ENCODE measurements at places on chromosomes 16 and 17. TPM values are rescaled to one million over a fixed set of nuclear protein-coding genes. Genes with fewer than 3 reads are reported as not detected.
A peak's percentile ranks its signal among the peaks of the same experiment; 100 is the strongest.

GRCh38 chr16:89401641-89402445, 88.5 kb downstream of the ANKRD11 start:
- no peak for DNase-seq

- DNase-seq, result no peak
These were observed 176.7 kb downstream of the ABCC12 start for GRCh38 chr16:47979164-47979520.

DNA sequence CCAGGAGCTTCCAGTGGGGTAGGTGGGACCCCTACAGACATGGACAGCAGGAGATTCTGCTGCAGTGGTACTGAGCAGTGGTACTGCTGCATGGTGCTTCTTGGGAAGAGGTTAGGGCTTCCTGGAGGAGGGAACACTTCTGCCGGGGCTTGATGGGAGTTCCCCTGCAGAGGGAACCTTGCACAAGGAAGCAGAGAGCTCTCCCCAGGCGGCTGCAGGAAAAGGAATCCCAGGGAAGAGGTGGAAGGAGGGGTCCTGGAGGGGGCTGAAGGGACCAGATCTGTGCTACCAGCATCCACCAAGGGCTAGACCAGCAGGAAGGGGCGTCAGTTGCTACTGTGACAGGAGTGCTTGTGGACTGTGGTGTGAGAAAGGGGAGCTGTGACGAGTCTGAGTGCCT, 10.6 kb downstream of the RIPOR1 start:
- DNase-seq, result no peak

DNA sequence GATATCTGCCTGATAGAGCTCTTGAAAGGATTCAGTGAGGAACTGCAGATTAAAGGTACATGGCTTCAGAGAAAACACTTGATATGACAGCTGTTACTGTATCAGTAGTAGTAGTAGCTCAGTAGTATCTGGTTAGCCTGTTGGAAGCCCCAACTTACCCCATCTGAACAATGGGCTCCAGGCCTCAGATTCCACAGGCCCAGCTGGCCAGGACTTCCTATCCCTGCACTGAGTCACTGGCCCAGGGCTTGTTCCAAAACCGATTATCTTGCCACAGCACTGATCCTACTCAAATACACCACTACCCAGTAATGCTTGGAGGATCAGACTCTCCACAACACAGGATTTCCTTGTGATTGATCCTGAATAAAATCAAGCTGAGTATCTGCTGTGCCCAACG, 32.6 kb downstream of the DCUN1D3 start:
- no peak for DNase-seq

DNA sequence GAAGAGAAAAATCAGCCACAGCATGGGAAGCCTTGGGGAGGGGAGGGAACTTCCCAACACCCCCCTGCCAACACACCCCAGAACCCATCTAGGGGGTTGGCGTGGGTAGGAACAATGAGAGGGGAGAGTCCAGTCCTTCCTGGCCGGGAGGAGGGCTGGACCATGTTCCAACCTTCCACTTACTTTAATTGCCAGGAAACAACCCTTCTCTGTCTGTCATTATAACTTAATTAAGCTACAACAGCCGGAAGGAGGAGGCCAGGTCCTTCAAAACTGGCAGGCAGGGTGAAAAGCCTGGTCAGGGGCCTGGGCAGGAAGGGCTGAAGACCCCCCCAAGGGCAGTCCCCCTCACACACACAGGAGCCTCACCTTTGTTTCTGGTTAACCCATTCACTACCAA, 447.0 kb downstream of the SOX9 start:
- DNase-seq, result peak; percentile 25

The CORO1A gene
- total RNA-seq, result 47.7 TPM

The C1QTNF8 gene
- total RNA-seq, result 0.74 TPM
